Stomach (tissue), 19 donors: ENCODE measurements at places on chromosomes 1 and 21. TPM values are rescaled to one million over a fixed set of nuclear protein-coding genes. Genes with fewer than 3 reads are reported as not detected.

The S100A8 gene
- total RNA-seq, result 16.8 TPM

The DNALI1 gene
- total RNA-seq, result 26.3 TPM

The E2F2 gene
- total RNA-seq, result 1.8 TPM

The C4BPB gene
- 6.2 TPM for total RNA-seq

The ERICH3 gene
- total RNA-seq, result not detected

The GBP3 gene
- 22.0 TPM for total RNA-seq

The PSEN2 gene
- 2.7 TPM for total RNA-seq

The PTGER3 gene
- 41.1 TPM for total RNA-seq
